ENCODE measurements at places on chromosomes 2 and 18. TPM values are rescaled to one million over a fixed set of nuclear protein-coding genes. Genes with fewer than 3 reads are reported as not detected.

The CD8B2 gene
- 0.18 TPM for polyA plus RNA-seq

DNA sequence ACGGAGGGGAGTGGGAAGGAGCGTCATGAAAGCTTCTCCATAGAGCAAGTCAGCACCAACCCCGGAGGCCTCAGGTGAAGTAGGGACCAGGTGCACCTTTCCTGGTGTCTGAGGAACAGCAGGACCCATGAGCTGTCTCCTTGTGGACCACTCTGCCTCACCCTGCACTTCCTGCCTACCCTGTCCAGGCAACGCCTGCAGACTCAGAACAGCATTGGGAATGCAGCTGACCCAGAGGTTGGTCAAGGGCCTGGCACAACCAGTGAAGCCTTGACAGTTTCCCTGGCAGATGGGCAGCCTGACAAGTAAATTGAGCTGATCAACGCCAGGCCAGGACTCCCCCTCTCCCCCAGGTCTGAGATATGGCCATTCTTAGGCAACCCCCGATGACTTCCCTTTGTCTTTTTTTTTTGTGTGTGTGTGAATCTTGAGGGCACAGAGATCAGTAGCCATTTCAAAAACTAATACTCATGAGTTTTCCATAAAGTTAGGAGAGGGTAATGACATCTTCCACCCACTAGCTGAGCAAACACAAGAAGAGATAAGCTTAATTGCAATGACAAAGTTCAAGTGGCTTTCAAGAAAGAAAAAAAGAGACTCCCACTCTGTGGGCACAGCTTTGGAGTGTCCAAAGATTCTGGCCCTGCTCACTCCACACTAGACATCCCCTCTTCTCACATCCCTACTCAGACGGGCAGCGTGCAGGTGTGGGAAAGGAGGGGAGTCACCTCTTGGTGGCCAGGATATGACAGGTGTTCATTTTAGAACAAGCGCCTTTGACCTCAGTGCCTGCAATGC, 3.5 kb upstream of the FABP1 start:
- DNase-seq, result no peak

- no peak for DNase-seq
Measured at GRCh38 chr2:99187011-99187410, 6.0 kb downstream of the MRPL30 start.

GRCh38 chr2:8215159-8215863, 466.5 kb upstream of the ID2 start:
- DNase-seq, result no peak

The ST8SIA5 gene
- 1.2 TPM for polyA plus RNA-seq

GRCh38 chr2:112824694-112825085, 11.9 kb downstream of the IL1B start:
- DNase-seq, result no peak

DNA sequence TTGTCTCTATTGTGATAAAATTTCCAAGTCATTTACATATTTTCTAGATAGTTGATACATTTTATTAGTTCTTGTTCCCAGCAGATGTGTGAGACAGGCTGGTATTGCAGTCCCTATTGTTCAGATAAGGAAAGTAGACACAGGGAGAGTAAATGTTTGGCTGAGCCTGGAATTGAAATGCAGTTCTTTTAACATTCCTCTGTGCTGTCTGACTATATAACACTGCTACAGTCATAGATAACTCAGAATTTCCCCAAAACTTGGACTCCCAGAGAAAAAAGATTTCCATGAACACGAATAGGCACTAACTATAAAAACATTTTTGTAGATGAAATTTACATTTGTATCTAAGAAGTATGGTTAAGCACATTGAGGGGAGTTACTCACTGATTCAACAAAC, 71.4 kb downstream of the PLCL1 start:
- no peak for DNase-seq

The SF3B6 gene
- polyA plus RNA-seq, result 176 TPM

DNA sequence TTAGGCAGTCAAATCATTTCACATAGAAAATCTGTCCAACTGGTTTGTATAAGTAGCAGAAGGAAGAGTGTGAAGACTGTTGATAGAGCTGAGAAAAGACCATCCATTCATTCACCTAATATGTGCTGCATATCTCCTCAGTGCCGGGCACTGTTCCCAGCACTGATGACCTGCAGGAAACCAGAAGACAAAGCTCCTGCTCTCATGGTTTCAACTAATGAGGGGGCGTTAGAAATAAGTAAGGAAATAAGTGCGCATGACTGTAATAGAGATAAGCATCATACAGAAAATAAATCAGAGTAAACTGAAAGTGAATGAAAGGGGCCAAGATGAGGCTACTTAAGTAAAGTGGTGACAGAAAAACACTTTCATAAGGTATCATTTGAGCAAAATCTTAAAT, 427.5 kb upstream of the CDH20 start:
- no peak for DNase-seq

- DNase-seq, result no peak
Measured at GRCh38 chr2:3450385-3451010, 68.8 kb downstream of the ADI1 start.

The LDLRAD4 gene
- 9.6 TPM for polyA plus RNA-seq

The CYP27A1 gene
- polyA plus RNA-seq, result 47.8 TPM

The STARD6 gene
- polyA plus RNA-seq, result 0.58 TPM

The KCNIP3 gene
- polyA plus RNA-seq, result 14.7 TPM

- DNase-seq, result no peak
Measured at GRCh38 chr2:124838406-124838805, 813.3 kb downstream of the CNTNAP5 start.

- DNase-seq, result no peak
Measured at GRCh38 chr2:57373530-57373929, 673.1 kb upstream of the VRK2 start.

GRCh38 chr2:20635113-20635510, 15.8 kb downstream of the HS1BP3 start:
- no peak for DNase-seq

GRCh38 chr18:2805970-2806943, 40.5 kb upstream of the EMILIN2 start:
- no peak for DNase-seq

DNA sequence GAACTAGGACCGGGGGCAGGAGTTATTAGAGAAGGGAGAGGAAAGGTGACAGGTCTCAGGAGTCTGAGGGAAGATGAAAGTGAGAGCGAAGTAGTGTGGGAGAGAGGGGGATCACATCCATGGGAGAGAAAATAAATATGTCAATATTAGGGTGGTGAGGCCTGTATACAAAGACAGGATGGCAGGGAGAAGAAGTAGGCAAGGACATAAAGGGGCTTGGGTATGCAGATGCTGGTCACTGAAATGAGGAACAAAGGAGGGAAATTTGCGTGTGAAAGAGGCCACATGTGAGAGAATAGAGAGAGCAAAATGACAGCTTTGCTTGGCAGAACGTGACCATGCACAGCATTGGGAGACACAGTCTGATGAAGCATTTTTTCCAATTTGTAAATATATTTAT, 13.6 kb downstream of the METAP1D start:
- no peak for DNase-seq

GRCh38 chr2:168434146-168434545, 21.9 kb upstream of the CERS6 start:
- no peak for DNase-seq

All from right renal cortex interstitium (tissue), 3 donors.